Uterus (tissue), 4 donors: ENCODE measurements at places on chromosomes 12 and 14. TPM values are rescaled to one million over a fixed set of nuclear protein-coding genes. Genes with fewer than 3 reads are reported as not detected.

- no peak overlapping the region for H3K4me3 ChIP-seq
- no peak overlapping the region for H3K27ac ChIP-seq
- H3K27me3 ChIP-seq, result no peaks in the 10 kb centered on the region
- H3K36me3 ChIP-seq, result no peaks in the 10 kb centered on the region
- no peak for DNase-seq
Observed at GRCh38 chr12:85448548-85449139, 168.6 kb downstream of the ALX1 start.

Gene KLHL33
- total RNA-seq, result 2.1 TPM

DNA sequence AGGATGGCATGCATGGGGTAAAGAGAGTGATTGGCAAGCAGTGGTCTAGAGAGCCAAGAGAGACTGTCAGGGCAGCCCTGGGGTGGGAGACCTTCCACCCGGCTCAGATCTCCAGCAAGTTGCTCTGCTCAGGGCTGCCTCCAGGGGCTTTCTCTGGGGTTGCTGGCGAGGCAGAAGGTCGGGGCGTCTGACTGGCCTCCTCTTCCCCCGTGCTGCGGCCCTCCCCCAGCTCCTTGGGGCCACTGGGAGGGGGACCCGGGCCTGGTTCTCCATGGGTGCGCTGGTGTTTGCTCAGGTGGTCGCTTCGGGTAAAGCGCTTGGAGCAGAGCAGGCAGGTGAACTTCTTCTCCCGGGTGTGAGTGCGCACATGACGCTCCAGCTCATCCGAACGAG lies 6.6 kb upstream of the AAAS start:
- no peaks in the 10 kb centered on the region for H3K4me1 ChIP-seq
- H3K27me3 ChIP-seq, result no peaks in the 10 kb centered on the region
- no peak overlapping the region for H3K27ac ChIP-seq
- no peak for DNase-seq
- no peaks in the 10 kb centered on the region for H3K36me3 ChIP-seq
- H3K4me3 ChIP-seq, result no peak overlapping the region

DNA sequence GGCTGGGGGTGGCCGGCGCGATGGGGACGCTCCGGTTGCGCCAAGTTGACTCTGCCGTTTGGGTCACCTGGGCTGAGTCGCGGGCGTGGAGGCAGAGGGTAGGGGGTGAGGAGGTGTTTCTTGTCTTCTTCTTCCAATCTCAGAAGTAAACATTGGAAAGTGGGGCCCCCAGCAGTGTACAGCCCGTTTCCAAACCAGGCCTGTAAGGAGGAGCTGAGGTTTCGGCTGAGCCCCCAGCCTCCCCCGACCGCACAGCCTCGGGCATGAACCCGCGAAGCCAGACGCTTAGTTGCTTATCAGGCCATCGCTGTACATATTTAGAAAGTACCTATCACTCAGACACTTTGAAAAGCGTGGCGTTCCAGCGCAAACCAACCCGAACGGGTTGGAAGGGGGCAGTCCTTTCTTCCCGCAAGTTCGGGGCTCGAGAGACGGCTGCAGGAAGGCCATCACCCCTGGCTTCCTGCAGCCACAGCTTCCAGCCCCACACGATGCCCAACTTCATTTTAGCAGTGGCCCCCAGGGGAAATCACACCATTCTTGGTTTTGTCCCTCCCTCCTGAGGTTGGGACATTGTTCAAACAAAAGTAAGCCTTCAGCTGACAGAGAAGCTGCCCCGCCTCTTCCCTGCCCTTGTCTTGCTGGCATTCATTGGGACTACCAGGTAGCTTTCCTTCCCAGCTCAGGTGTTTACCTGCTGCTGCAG lies 164.1 kb downstream of the ZFP36L1 start:
- H3K4me1 ChIP-seq, result no peaks in the 10 kb centered on the region
- no peak overlapping the region for H3K4me3 ChIP-seq
- peak overlapping the region; percentile 86 for H3K27ac ChIP-seq
- H3K27me3 ChIP-seq, result no peaks in the 10 kb centered on the region

- H3K27ac ChIP-seq, result peak overlapping the region; percentile 70
- no peaks in the 10 kb centered on the region for H3K27me3 ChIP-seq
- no peaks in the 10 kb centered on the region for H3K4me1 ChIP-seq
- no peak for DNase-seq
Observed at GRCh38 chr12:113260127-113260526, 38.9 kb downstream of the TPCN1 start.

Gene PRH2
- total RNA-seq, result not detected

- peak overlapping the region; percentile 34 for H3K4me3 ChIP-seq
- no peaks in the 10 kb centered on the region for H3K4me1 ChIP-seq
- no peaks in the 10 kb centered on the region for H3K36me3 ChIP-seq
- no peak for DNase-seq
Observed at GRCh38 chr14:100193417-100194357, 34.2 kb upstream of the DEGS2 start.

Gene SERPINA4
- total RNA-seq, result not detected

- no peaks in the 10 kb centered on the region for H3K27me3 ChIP-seq
- no peak overlapping the region for H3K27ac ChIP-seq
- no peak for DNase-seq
Observed at GRCh38 chr12:85156569-85156968, 120.4 kb downstream of the LRRIQ1 start.

DNA sequence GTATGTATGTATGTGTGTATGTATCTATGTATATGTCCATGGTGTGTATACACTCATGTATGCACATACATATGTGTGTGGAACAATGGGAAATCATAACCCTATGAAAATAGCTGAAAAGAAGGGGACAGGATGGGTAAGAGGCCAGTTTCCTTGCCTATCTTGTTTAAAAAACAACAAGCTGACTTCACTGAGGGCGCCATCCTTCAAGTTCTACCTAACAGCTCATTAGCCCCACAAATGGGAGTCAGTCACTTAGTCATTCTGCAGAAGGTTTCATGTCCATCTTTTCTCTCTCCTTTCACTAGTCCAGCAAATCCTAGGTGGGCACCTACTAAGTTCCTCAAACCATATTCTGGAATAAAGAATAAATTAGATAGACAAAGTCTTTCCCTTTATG lies 14.7 kb downstream of the STON2 start:
- no peak overlapping the region for H3K4me3 ChIP-seq
- DNase-seq, result no peak
- H3K27me3 ChIP-seq, result no peaks in the 10 kb centered on the region
- no peaks in the 10 kb centered on the region for H3K36me3 ChIP-seq
- no peaks in the 10 kb centered on the region for H3K4me1 ChIP-seq
